GM23338 (cell line): ENCODE measurements at places on chromosomes 16 and 17. TPM values are rescaled to one million over a fixed set of nuclear protein-coding genes. Genes with fewer than 3 reads are reported as not detected.

Gene PSME3
- total RNA-seq = 178 and 201 TPM in 2 replicates

DNA sequence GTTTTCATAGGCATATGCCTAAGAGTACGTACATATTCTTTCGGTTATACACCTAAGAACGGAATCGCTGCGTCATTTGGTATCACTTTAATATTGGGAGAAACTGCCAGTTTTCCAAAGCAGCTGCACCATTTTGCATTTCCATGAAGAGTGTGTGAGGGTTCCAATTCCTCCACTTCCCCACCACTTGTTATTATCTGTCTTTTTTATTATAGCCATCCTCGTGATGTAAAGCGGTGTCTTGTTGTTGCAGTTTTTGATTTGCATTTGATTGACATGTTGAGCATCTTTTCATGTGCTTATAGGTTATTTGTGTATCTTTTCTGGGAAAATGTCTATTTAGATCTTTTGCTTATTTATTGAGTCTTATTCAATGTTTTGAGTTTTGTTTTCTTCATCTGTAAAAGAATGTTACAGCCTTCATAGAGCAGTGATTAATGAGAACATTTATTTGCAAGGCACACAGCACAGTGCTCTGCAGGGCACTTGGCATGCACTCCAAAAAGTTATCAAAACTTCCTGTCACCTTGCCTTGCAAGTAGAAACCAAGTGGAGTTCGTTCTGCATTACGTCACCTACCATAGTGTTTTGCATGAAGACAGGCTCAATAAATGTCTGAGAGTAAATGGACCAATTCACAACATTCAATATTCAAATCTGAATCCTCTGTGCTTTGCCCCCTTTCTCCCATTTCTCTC is 26.6 kb upstream of the ST6GALNAC1 start:
- H3K4me1 ChIP-seq = peaks cover 14% of the 10 kb centered on the region
- peak overlapping the region; percentile 72; the same call in 1 of the 2 replicates for H3K27ac ChIP-seq
- H3K36me3 ChIP-seq = no peaks in the 10 kb centered on the region
- no peak for DNase-seq

DNA sequence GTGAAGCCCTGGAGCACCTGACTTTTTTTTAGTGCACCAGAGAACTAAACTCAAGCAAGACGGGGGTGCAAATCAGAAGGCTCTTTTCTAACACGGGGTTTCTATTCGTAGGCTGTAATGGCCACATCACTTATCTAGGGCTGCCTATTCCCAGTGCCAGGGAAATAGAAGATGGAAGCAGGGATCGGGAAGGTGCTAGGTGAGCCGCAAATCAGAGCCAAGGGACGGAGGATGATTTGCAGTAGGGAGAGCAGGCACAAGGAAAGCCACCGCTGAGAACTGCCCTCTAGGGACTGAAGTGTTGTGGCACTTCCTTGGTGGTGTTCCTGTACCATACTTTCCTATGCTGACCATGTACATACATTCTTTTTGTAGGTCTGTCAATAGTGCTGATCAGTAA is 7.8 kb upstream of the SLC46A1 start:
- peaks cover 37% of the 10 kb centered on the region for H3K27me3 ChIP-seq
- H3K27ac ChIP-seq = no peak overlapping the region
- H3K4me1 ChIP-seq = peaks cover 19% of the 10 kb centered on the region
- peak; percentile 37 for DNase-seq
- no peak overlapping the region for H3K4me3 ChIP-seq
- no peaks in the 10 kb centered on the region for H3K36me3 ChIP-seq

DNA sequence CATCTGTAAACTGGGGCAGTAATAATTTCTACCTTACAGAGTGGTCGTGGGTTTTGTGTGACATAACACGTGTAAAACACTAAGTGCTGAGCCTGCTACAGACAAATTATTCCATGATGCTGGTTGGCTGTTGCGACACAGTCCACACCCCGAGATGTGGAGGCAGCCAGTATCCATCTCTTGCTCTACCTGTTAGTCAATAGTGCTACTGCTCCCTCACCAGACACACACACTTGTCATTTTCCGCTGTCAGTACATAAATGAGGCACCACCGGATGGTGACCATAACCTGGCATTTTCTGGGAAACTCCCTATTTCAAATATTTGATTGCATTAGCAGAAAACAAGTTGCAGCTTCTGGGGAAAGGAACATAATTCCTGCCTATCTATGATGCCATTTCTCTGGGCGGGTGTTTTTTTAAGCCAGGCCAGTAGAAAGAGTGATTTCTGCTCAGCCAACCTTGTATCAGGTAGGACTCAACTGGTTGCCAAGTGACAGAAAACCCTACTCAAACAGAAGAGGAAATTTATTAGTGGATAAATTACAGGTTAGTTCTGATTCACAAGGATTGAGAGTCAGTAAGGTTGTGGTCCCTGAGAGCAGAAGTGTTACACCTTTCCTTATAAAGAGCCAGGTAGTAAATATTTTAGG is 24.1 kb downstream of the DNAJA2 start:
- no peak for DNase-seq
- H3K27ac ChIP-seq = no peak overlapping the region
- no peaks in the 10 kb centered on the region for H3K36me3 ChIP-seq
- H3K4me1 ChIP-seq = no peaks in the 10 kb centered on the region
- no peak overlapping the region for H3K4me3 ChIP-seq

GRCh38 chr17:75173526-75173925 is 9.2 kb downstream of the SUMO2 start:
- H3K4me3 ChIP-seq = no peak overlapping the region
- DNase-seq = no peak
- peak overlapping the region; percentile 76; the same call in 1 of the 2 replicates for H3K27ac ChIP-seq
- H3K36me3 ChIP-seq = peaks cover 70% of the 10 kb centered on the region
- no peaks in the 10 kb centered on the region for H3K27me3 ChIP-seq
- H3K4me1 ChIP-seq = no peaks in the 10 kb centered on the region
